ENCODE measurements at places on chromosomes 4 and X. TPM values are rescaled to one million over a fixed set of nuclear protein-coding genes. Genes with fewer than 3 reads are reported as not detected.

DNA sequence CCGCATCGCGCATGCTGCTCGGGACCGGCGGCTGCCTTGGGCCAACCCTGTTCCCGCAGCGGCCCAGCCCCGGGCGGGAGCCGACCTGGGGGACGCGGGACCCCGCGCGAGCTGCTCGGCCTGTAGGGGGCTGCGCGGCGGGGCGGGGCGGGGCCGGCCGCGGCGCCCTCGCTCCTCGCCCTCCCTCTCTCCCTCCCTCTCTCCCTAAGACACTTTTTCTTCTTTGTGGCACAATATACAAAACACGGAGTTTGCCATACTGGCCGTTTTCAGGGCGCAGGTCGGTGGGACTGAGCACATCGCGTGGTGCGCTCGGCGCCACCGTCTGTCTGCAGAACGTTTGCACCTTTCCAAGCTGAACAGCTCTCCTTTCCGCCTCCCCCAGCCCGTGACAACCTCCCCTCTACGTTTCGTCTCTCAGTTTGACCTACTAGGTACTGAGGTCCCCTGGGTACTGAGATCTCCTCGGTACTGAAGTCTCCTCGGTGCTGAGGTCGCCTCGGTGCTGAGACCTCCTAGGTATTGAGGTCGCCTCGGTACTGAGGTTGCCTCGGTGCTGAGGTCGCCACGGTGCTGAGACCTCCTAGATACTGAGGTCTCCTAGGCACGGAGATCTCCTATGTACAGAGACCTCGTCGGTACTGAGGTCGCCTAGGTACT, 261.1 kb upstream of the PLCXD1 start:
- DNase-seq, result no peak

Gene ABCG2
- total RNA-seq, result 25.1 TPM

DNA sequence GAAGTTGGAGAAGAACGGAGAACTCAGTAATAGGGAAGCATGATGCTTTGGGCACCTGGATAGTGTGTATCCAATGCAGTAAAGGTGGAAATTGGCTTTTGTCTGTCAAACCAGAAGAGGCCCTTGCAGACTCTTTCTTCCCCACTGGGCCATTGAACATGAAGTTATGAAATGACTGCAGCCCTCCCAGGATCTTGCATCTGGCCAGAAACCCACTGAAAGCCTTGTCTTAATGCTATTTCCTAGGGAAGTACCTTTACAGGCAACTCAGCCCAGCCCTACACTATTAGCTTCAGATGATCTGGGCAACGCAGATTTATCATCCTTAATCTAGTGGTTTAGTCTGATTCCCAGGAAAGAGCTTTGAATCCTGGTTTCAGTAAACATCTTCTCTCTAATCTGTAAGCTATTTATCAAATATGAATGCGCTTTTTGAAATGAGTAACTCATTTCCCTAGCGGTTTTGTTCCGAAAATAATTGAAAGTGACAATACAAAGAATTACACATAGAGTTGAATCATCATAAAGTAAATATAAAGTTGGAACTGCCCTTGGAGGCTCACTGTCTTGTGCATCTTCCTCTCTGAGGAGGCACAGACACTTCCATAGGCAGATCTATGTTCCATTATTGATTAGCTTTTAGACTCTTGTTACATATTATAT, 464.1 kb downstream of the IDS start:
- no peak for DNase-seq

Gene RHOH
- 0.94 TPM for total RNA-seq

- DNase-seq, result no peak
Observed at GRCh38 chr4:139574641-139575040, 18.6 kb upstream of the SETD7 start.

DNA sequence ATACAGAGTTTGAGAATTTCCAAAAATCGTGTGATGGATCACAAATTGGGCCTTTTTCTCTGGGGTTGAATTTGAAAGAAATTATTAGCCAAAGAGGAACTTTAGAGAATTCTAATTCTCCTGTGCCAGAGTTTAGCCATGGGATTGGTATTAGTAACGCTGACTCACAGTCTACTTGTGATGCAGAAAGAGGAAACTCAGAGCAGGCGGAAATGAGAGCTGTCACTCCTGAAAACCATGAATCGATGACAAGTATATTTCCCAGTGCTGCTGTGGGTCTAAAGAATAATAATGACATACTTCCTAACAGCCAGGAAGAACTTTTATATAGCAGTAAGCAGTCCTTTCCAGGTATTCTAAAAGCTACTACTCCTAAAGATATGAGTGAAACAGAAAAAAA, 64.9 kb downstream of the N4BP2 start:
- DNase-seq, result no peak
